ENCODE measurements at places on chromosomes 1 and 21.

DNA sequence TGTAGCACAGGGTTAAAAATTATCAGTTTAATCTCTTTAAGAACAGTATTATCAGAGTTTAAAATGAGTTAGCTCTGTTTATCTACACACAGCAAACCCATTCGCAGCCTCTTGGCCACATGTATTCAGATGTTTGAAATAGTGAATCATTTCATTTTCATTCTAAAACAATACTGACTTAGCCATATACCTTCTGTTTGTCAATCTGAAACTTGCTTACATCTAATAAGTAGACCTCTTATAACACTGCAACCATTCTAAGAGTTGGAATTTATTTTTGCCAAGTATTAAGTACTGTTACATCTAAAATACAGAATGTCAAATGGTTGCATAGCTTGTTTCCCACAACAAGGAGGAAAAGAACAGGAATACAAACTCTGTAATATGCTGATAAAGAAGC, 25.4 kb downstream of the ANGEL2 start:
- no peak for DNase-seq

DNA sequence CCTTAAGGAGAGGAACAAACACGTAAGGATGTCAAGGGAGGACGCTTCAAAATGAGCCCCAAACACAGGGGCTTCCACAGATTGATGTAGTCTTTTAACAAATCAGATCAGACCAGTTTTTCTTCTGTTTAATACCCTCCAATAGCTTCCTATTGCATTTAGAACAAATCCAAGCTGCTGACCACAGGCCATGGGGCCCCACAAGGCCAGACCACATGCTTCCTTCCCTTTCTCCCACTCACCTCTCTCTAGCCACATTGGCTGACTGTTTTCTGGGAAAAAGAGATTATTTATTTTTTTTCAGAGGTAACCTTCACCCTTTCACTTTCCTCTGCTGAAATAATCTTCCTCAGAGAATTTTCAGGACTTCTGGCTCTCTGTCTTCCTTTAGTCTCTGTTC, 380.6 kb downstream of the SIPA1L2 start:
- DNase-seq = no peak

- DNase-seq = no peak
Measured at GRCh38 chr1:240833075-240833474, 221.1 kb upstream of the GREM2 start.

- DNase-seq = peak; percentile 59
Measured at GRCh38 chr1:76229279-76230005, 154.9 kb downstream of the ST6GALNAC3 start.

DNA sequence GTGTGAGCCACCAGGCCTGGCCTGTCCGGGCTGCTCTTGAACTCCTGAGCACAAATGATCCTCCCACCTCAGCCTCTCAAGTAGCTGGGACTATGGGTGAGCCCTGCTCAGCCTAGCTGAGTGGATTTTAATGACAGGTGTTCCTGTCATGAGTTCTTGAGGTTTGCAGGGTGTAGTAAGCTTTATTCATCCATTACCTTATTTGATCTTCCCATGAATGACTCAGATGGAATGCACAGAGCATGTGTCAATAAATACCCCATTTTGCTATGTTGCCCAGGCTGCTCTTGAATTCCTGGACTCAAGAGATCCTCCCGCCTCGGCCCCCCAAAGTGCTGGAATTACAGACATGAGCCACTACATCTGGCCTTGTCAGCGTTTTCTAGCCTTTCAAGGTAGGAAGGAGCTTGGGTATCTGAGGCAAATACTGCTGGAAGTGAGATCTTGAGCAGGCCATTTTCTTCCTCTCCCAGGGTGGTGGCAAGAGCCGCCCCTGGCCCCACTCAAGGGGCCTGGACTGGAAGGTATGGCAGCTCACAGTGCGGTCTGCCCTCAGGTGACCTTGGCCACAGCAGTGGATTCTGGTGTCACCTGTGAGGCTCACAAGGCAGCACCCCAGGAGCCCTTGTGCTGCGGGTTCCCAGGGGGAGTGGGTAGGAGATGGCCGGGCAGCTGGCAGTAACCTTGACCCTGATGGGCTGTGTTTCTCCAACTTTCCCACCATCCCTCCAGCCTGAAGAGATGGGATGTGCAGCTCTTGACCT, 20.0 kb downstream of the PIK3CD start:
- DNase-seq = no peak

- DNase-seq = no peak
Measured at GRCh38 chr1:12010746-12011570, 8.3 kb upstream of the MIIP start.

DNA sequence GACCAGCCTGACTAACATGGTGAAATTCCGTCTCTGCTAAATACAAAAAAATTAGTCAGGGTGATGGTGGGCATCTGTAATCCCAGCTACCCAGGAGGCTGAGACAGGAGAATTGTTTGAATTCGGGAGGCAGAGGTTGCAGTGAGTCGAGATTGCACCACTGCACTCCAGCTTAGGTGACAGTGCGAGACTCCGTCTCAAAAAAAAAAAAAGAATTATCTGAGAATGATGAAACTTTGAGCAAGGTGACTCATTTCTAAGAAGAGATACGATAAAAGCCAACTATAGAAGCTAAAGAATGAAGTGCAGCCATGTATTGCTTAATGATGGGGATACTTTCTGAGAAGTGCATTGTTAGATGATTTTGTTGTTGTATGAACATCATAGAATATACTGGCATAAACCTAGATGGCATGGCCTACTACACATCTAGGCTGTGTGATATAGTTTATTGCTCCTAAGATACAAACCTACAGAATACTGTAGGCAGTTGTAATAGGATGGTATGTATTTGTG, 64.7 kb downstream of the SNRPE start:
- no peak for DNase-seq
